HS-5 (cell line): ENCODE measurements at places on chromosomes 1 and 21.
A peak's percentile ranks its signal among the peaks of the same experiment; 100 is the strongest.

- no peak for DNase-seq
These were observed 160.5 kb downstream of the ACTL8 start for GRCh38 chr1:17915511-17916197.

- DNase-seq: peak; percentile 88
These were observed 16.4 kb upstream of the TARBP1 start for GRCh38 chr1:234495231-234495990.

DNA sequence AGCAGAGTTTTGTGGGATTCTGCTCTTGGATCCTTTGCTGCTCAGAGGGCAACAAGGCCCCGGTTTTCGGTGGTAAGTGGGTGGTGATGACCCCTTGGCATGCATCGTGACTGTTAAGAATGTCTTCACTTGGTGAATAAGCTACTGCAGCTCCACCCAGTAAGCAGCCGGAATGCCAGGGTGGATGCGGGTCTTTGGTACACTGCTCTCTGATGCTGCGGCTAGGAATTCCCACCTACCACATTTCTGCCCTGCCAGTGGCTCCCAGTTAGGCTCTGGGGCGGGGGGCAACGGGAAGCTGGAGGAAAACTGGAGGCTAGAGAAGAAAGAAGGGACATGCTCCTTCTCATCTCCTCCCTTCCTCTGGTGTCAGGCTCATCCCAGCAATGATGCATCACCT is 180.4 kb upstream of the GALNT2 start:
- no peak for DNase-seq

DNA sequence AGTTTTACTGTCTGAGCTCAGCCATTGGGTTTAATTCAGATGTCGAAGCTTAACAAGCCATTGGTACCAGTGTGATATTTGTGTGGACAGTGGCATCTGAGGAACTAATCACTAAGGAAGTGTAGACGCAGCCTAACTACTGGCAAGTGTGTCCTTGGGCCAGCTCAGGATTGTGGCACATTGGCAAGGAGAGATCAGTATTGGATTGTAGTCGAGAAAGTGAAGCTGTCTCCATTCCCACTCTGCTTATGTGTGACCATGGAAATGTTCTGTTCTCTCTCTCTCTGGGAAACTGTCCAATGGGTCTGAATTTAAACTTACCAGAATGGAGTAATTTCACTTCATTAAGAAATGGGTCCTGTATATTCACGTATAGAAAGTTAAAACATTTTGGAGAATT is 112.2 kb downstream of the ITSN1 start:
- no peak for DNase-seq

DNA sequence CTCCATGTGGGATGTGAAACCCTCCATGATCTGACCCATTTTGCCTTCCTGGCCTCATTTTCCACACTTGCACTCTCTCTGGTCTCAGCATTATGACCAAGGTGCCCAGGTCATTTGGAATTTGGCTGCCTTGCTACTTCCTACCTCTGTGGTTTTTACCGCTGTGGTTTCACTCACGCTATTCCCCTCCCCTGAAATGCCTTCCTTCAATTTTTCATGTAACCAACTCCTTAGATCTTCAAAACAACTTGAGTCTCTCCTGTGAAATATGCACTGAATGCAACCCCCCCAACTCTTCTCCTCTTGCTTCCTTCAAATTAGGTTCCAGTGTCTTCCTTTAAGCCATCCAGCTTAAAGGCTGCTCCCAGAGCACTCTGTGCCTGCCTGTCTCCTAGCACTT is 50.1 kb downstream of the PHC2 start:
- DNase-seq: no peak

GRCh38 chr21:14763695-14764064 is 217.6 kb upstream of the SAMSN1 start:
- DNase-seq: no peak

DNA sequence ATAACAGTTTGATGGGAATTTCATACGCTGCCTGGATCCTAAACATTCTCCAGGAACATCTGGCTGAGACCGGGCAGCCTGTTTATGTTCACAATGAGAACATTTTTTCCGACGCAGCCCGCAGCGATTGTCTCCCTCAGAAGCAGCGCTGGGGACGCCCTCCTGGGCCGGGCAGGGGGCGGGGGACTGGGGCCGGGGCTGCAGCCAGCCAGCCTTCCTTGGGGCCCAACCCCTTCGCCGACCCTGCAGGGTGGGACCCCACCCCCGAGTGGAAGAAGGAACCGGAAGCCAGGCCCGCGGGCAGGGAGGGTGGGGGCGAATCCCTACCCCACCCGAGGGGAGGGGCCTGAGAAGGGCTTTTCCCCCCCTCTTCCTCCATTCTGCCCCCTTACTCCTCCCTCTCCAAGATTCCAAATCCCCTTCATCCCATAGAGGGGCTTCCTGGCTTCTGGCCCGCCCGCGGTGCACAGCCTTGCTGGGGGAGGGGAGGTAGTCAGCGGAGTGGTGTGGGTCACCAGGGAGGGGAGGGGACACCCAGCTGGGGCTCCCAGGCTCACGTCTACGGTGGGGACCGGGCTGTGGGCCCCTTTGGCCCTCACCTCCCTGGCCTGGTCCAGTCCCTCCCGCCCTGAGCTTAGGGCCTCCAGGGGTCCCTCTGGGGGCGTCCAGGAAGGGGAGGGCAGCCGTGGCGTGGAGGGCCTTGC is 60.6 kb downstream of the WNT9A start:
- no peak for DNase-seq

GRCh38 chr1:60621368-60621851 is 461.0 kb upstream of the NFIA start:
- no peak for DNase-seq

- no peak for DNase-seq
These were observed 73.8 kb downstream of the USP24 start for GRCh38 chr1:55141295-55141893.

DNA sequence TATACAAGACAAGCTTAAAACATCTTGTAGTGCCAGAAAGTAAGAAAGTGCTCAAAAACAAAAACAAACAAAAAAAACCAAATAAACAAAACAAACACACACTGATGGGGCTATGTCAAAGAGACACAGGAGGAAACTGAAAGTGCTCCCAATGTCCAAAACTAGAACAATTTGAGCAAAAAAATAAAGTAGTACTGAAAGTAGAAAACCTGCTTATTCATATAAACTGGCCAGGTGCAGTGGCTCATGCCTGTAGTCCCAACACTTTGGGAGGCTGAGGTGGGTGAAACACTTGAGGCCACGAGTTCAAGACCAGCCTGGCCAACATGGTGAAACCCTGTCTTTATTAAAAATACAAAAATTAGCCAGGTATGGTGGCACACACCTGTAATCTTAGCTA is 129.9 kb downstream of the GLUL start:
- DNase-seq: no peak

DNA sequence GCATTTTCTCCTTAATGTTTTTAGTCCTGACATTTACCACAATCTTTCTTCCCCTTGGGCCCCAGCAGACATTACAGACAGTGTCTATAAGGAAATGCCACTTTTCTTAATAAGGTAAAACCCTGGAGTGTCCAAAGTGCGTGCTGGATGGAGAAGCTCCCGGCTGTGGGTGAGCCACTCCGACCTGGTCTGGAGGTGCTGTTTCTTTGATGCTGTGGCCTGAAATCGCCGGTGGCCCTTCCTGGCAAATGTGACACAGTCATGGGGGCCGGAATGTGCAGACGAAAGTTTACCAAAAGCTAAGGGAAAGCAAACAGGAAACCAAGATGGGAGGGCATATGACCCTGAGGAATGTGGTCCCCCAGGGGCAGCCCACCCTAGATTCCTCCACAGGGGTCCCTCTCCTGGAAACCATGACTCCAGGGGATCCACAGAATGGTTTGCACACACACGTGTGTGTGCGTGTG is 77.9 kb downstream of the FHAD1 start:
- DNase-seq: no peak

- DNase-seq: peak; percentile 40
These were observed 1.4 kb upstream of the KCNJ6 start for GRCh38 chr21:37917612-37918011.

GRCh38 chr1:206512851-206513180 is 5.5 kb downstream of the RASSF5 start:
- DNase-seq: no peak

GRCh38 chr21:29555601-29556000 is 256.9 kb downstream of the BACH1 start:
- DNase-seq: no peak

GRCh38 chr1:198199105-198199504 is 42.3 kb downstream of the NEK7 start:
- no peak for DNase-seq

DNA sequence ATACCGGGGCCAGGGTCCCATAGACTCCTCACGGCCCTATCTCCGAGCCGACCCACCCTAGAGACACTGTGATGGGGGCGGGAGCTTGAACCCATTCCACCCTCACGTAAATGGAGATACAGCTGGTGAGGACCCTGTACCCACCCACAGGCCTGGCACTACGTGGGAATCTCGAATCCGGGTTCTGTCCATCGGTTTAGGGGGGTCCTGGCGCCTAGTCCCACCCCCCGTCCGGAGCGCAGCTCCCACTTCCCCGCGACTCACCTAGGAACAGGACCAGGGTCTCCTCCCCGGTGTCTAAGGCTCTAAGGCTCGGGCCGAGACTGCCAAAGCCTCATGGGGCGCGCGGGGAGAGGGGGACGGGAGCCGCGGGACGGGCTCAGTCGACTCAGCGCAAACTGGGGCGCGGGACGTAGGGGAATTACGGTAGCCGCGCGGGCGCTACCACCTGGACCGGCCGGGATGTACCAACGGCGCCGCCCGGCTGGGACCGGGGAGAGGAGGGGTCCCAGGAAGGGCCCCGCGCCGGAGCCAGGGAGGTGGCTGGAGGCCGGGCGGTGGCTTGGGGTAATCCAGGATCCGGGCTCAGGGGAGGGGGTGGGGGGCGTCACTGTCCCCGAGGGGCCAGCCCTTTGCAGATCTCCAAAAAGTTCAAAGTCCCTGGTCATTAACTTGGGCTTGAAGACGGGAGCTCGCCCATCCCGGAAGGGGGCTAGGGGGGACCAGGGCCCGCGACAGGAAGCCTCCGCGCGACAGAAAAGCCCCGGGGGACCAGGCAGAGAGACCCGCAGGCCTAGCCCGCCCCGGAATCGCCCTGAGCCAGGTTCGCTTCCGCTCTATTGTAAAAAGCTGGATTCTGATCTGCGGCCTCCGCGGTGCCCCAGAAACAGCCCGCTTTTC is 1.0 kb downstream of the PLEKHG5 start:
- no peak for DNase-seq

GRCh38 chr21:46150073-46150472 is 5.3 kb downstream of the FTCD start:
- no peak for DNase-seq

- DNase-seq: no peak
These were observed 4.8 kb downstream of the REG4 start for GRCh38 chr1:119806489-119806888.

- DNase-seq: no peak
These were observed 24.6 kb downstream of the RSBN1 start for GRCh38 chr1:113787663-113788062.

DNA sequence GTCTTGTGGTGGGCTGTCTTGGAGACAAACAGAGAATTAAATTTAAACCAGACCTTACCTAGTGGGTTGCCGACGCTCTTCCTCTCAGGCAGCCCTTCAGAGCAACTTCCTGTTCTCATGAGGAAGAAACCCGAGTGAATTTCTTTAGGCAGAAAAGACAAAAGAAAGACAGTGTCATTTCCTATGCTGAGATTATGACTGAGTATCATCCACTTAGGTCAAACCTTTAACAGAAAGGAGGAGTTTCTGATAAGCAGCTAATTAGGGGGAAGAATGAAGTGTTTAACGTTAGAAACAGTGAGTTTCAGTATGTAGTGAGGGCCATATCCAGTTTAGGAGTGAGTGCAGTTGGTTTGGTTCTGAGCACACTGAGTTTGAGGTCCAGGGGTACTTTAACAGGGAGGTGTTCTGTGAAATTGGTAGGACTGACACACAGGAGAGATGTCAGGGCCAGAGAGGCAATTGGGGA is 38.7 kb downstream of the FASLG start:
- no peak for DNase-seq

GRCh38 chr1:203308328-203308922 is 3.1 kb downstream of the BTG2 start:
- DNase-seq: no peak

- DNase-seq: no peak
These were observed 27.1 kb upstream of the LRRC38 start for GRCh38 chr1:13540866-13541265.

GRCh38 chr21:31143036-31143435 is 104.8 kb upstream of the KRTAP19-8 start:
- DNase-seq: peak; percentile 32

DNA sequence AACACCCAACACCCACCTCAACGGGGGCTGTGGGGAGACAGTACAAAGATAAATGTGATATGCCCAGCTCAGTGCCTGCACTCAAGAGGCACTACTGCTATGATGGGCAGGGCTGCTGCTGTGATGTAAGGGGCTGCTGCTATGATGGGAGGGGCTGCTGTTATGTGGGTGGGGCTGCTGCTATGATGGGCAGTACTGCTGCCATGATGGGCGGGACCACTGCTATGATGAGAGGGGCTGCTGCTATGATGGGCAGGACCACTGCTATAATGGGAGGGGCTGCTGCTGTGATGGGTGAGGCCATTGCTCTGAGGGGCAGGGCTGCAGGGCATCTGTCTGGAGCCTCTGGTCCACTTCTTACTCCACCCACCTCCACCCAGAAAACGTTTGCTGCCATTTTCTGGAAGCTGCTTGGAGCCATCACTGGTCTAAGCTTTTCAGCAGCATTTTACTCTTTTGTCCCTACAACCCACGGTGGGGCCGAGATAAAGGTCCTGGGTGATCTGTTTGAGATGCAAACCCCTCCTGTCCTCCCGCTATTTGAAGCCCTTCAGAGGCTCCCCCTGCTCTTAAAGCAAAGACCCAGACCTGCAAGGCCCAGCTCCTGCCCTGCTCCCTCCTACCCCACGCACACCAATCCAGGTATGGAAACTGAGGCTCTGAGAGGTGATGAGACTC is 656.9 kb downstream of the PTPRU start:
- DNase-seq: no peak

- DNase-seq: no peak
These were observed 5.2 kb downstream of the RGS7 start for GRCh38 chr1:241351841-241352240.

- no peak for DNase-seq
These were observed 480.4 kb downstream of the SIPA1L2 start for GRCh38 chr1:232149287-232150201.

GRCh38 chr1:18662286-18662639 is 31.6 kb downstream of the PAX7 start:
- DNase-seq: no peak

DNA sequence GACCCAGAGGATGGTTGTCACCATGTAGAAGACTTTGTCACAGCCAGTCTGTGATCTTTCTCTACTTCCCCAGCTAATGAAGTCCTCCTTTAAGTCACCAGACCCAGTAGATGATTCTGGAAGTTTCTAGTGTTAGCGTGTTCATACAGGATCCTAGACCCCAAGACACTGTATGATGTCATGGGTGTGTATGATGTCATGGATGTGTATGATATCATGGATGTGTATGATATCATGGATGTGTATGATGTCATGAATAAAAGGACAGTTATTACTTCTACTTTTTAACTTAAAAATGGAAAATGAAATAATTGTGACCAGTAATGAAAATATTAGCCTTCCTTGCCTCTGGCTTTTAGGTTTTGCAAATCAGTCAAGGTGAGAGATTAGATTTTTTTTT is 260.0 kb downstream of the FMN2 start:
- DNase-seq: no peak
